ENCODE measurements at places on chromosomes 11 and 22.

GRCh38 chr22:46370584-46371291, 35.2 kb downstream of the TRMU start:
- DNase-seq, result no peak

GRCh38 chr11:123474994-123475393, 44.9 kb downstream of the GRAMD1B start:
- no peak for DNase-seq

DNA sequence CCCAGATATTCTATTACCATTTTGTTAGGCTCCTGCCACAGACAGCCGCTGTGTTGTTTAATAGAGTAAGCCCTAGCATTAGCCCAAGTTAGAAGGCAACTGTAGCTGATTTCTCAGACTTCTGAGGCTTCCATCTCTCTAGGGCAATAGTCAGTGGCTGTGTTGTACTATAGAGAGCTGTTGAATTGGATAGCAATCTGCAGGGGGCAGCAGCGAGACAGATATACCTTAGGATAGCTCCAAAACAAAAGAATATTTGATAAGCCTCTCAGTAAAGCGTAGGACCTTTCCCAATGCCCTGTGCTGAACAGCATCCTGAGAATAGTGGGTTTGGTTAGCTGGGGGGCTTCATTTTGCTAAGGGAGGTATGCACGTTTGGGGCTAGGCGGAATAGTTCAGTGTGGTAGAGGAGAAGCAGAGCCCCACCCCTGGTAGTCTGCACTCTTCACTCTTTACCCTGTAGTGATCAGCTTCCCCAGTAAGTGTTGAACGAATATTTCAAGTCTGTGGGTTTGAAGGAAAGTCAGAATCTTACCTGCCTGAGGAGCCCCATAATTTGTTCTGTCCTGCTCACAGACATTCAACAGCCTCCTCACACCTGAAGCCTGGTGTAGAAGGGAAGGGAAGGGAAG, 515.1 kb downstream of the INSC start:
- DNase-seq, result no peak

- no peak for DNase-seq
Observed at GRCh38 chr11:119790476-119790875, 61.5 kb upstream of the NECTIN1 start.

- no peak for DNase-seq
Observed at GRCh38 chr22:32319861-32320406, 37.7 kb upstream of the RFPL3 start.

DNA sequence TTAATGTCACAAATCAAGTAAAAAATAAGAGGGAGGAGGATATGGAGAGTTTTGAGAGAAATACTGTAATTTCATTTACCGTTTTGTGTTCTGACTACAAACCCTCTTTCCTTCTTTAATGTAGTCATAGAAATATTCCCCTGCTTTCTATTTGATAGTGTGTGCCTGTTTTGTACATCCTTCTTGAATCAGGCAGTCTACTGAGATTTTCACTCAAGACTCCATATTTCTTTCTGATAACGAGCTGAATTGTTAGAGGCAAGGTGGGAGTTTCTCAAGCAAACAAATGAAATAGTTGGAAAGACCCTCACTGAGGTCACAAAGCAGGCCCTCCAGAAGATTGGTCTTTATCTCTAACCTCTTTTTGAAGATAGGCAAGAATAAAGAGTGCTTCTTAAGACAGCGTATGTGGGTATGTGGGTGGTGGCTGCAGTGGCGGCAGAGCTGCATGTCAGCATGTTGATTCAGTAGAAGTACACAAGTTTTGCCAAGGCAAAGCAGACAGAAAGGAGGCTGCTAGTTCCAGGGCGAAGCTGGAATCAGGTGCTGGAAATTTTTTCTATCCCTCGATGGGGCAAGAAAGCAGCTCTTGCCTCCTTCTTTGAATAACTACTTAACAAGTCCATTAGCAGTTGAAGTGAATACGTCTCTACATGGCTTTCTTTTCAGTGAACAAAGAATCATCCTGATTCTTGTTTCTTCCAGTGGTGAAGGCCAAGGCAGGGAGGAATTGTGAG, 164.2 kb downstream of the FAM76B start:
- DNase-seq, result no peak

- DNase-seq, result no peak
Observed at GRCh38 chr11:102225689-102226568, 91.4 kb upstream of the BIRC3 start.

GRCh38 chr11:76735841-76736240, 47.3 kb upstream of the TSKU start:
- no peak for DNase-seq

DNA sequence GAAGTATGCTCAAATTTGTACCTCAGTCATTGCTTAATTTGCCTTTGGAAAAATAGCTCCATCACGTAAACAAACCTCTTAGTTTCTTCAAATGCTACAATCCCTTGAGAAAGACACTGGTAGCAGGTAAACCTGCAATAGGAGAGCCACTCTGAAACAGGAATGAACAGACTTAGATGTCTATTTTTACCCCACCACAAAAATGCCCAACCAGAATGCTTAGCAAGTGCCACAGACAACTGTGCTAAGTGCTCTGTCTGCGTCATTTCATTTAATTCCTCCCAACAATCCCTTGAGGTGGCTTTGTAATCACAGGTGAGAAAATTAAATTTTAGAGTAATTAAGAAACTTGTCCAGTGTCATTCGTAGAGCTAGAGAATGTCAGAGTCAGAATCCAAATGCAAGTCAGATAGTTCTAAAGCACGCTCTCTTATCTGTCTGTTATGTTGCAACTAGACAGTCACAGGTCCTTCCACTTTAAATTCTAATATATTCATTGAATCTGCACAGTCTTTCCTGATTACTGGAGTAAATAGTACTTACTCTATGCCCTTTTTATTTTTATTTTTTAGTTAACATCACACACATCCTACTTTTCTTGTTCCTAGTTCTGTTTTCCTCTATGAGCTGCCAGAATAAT, 89.0 kb upstream of the GRIA4 start:
- no peak for DNase-seq

DNA sequence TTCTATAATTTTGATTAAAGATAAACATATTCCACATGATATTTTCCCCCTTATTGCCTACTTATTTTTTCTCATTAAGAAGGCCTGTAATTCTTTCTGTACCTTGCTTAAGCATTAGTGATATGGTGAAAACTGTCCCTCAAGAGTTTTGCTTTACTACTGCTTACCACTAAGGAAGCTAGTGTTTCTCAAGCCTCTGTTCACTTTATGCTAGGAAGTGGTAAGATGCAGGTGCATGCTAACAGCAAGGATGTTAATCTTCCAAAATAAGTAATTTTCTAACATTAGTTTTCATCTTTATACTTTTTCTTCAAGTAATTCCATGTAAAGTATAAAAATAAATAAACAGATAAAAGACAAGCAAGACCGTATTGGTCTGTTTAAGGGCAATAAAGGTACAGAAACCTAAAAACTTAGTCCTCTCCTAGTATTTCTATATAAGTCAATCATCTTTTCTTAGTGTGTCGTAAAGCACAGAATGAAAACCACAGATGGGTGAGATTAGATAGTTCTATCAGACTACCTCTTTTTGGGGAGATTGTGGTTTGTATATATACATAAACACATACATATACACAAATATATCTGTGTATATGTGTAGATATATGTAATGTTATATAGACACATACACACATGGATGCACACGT, 731.0 kb upstream of the CNTN5 start:
- no peak for DNase-seq

DNA sequence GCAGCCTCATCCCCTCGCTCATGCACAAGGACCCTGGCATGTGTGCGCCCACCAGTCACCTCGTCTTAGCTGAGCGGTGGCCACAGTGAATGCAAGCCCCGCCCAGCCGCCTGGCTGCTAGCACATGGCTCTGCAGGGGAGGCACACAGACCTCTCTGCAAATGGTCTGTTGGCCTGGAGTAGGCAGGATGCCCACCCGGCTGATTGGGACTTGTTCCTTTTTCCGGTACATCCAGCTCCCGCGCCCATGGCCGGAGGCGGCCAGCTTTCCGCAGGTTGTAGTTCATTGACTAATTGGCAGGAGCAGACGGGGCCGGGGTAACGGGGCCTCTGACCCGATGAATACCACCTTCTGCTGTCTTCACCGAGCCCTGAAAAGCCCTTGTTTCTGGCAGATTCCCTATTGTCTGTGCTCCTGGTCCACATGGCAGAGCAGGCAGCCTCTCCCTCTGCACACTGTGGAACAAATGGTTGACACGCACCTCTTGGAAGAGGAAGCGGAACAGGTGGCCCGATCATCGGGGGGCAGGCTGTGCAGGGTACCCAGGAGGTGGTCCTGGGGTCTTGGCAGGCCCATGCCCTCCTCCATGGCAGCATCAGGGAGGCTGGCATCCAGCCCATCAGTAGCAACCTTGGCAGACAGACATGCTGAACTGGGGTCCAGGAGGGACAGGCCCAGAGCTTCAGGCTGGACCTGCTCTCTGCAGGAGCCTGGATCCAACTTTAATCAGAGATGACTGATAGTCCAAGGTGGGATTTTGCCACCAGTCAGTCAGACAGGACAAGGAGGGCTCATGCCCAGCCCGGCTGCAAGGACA, 1512.0 kb downstream of the BRD1 start:
- DNase-seq, result no peak

Data from cortex of kidney (tissue), 1 donor.